Right lung (tissue), 10 donors: ENCODE measurements at places on chromosomes 6 and 20. TPM values are rescaled to one million over a fixed set of nuclear protein-coding genes. Genes with fewer than 3 reads are reported as not detected.

Gene OSBPL2
- polyA plus RNA-seq, result 31.9 TPM

Gene MCCD1
- not detected for polyA plus RNA-seq

Gene ANKEF1
- 8.3 TPM for polyA plus RNA-seq

Gene MUCL3
- 0.22 TPM for polyA plus RNA-seq

Gene EYS
- polyA plus RNA-seq, result 0.72 TPM

DNA sequence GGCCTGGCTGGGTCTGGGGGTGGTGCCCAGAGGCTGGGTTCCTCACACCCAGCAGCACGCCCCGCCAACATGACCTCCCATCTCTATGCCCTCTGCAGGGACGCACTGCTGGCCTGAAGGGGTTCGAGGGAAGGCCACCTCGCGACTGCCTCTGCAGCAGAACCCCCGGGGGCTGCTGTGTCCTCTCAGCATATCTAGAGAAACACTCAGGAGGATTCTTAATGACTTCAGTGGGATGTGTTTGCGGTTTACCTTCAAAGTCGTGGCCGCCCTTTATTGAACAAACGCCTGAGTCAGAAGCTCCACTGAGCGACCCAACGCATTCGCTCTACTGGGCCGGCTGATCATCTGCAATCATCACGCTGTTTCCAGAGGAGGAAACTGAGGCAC, 54.8 kb upstream of the GATA5 start:
- no peak for DNase-seq

DNA sequence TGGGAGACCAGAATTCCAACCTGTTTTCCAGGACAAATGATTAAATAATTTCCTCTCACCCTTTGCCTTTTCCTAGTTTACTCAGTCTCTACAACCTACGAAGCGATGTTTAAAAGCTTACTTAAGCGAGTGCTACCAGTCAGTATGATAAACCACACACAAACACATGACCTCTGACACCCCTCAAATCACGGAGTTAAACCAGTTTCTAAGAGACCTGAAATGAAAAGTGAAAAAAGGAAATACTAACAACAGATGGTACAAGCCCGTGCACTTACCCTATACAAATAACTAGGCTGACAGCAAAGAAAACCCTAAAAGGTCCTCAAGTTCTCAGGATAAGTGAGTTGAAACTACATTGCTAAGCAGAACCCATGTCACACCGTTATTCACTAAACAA, 7.7 kb downstream of the TNFRSF21 start:
- DNase-seq, result no peak

GRCh38 chr6:12886961-12887775, 170.6 kb downstream of the PHACTR1 start:
- no peak for DNase-seq

DNA sequence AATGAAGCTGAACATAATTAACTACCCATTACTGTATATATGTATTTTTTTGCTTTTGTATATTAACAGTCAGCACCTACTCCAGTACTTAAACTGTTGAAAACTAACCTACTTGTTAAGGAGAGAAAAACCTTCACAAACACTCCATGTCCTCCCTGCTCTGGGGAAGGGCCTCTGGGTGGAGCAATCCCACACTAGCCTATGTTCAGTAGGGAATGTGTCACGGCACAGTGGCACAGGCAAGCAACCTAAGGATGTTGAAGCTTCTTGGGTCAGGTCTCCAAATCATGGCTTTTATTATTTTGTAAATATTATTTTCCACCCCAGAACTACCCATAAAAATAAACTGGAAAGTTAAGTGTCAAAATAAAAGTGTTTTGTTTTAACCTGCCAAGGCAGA, 5.3 kb downstream of the MAN1A1 start:
- no peak for DNase-seq

DNA sequence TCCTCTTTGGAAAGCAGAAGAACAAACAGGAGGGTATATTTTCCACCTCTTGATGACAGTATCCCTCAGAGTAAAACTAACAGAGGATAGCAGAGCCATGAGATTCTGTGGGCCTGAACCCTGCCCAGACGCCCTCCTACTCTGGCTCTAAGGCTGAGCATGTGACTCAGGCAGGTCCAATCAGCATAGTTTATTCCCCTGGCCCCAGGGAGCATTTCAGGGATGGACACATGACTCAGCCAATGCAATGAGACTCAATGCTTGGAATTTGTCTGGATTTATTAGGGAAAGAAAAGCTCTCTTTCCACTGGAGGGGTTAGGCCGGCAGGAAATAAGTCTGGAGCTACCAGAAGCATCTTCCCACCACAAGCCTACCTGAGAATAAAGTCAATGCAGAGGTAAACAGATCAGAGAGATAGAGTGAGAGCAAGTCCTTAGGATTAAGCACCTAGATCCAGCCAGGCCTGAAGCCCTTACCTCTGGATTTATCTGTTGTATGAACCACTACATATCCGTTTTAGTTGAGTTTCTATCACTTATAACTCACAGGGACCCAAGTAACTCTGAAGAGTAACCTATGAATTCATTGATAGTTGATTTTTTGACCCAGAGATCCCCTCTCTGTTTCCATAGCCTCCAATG, 68.2 kb upstream of the EYA2 start:
- no peak for DNase-seq

GRCh38 chr6:76771059-76771634, 692.1 kb downstream of the HTR1B start:
- no peak for DNase-seq

GRCh38 chr6:72636786-72637185, 14.9 kb downstream of the KCNQ5 start:
- DNase-seq, result no peak

DNA sequence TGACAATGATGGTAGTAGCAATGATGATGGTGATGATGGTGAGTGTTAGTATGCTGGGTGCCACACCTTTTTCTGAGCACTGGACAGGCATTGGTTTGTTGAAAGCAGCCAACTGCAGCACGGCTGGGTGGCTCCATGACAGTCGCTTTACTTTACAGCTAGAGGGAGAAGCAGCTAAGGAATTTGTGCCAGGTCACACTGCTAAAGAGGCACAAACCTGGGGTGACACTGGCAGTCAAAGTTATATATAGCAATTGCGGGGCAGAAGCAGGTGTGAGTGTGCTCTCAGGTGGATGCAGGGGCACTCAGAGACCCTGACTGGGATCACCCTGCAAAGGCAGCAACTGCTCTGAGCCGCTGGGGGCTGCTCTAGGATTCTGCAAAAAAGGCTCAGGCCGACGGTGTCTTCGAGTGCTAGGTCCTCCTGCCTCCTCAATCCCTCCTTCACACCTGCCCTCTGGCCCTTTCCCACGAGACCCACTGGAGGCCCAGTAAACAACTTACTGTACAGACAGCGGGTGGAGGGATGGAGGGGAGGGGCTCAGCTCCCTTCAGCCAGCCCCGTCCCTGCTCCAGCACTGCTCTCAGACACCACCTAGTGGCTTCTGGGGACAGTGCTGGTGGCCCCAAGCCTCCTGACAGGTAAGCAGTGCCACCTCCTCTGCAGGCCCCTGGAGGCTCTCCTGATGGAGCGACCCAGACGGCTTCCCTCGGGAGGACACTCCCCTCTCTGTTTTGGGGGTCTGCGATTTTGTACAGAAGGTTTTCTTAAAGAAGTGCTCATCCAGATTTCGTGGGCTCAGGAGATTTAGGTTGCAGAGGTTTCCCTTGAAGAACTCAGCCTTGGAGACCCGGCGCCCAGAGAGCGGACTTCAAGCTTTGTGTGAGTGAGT, 4.4 kb upstream of the RPS21 start:
- peak; percentile 62 for DNase-seq

DNA sequence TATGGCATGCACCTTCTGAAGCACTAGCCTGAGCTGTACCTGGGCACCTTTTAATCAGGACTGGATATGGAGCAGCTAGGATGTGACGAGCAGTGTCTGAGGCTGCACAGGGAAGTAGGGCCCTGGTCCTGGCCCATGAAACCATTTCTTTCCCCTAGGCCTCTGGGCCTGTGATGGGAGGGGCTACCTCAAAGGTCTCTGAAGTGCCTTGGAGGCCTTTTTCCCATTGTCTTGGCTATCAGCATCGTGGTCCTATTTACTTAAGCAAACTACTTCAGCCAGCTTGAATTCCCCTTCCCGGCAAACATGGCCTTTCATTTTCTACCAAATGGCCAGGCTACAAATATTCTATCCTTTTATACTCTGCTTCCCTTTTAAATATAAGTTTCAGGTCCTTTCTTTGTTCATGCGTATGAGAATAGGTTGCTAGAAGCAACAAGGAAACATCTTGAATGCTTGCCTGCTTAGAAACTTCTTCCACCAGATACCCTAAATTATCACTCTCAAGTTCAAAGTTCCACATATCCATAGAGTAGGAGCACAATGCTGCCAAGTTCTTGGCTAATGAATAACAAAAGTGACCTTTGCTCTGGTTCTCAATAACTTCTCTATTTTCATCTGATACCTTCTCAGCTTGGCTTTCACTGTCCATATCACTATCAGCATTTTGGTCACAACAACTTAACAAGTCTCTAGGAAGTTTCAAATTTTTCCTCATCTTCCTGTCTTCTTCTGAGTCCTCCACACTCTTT, 673.1 kb downstream of the HTR1B start:
- DNase-seq, result no peak
